ENCODE measurements at places on chromosomes 7 and 10.

GRCh38 chr10:130044067-130045061, 66.3 kb downstream of the C10orf143 start:
- no peak for DNase-seq

DNA sequence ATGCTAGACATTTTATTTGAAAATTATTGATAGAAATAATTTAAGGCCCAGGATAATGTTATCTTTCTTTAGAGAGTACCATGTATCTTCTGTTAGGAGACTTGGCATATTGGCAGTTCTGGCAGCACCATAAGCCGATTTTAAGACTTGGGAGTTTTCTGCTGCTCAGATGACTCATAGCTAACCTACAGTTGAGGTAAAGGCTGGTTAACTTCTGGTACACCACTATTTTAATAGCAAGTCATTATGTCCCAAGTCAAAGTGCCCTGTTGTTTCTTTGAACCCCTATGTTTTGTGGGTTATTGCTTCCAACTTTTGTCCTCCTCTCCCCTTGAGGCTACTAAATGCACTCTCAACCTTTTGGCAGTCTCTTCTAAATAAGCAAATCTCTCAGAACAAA, 25.2 kb downstream of the ATRNL1 start:
- DNase-seq = no peak

DNA sequence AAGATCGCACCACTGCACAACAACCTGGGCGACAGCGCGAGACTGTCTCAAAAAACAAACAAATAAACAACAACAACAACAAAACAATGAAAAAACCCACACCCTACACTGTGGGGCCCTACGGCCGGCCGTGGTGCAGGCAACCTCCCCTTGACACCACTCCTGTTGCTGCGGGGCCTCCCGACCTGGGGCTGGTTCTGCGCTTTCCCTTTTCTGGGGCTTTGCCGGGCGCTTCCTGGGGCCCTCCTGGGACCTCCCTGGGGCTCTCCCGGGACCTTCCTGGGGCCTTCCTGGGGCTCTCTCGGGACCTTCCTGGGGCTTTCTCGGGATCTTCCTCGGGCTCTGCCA, 46.6 kb downstream of the INSIG1 start:
- no peak for DNase-seq

GRCh38 chr10:133489816-133490588, 36.3 kb downstream of the SCART1 start:
- no peak for DNase-seq

- no peak for DNase-seq
These were observed 525.2 kb downstream of the GLRX3 start for GRCh38 chr10:130661419-130661818.

GRCh38 chr10:61097026-61097425, 153.0 kb upstream of the RHOBTB1 start:
- DNase-seq = no peak

DNA sequence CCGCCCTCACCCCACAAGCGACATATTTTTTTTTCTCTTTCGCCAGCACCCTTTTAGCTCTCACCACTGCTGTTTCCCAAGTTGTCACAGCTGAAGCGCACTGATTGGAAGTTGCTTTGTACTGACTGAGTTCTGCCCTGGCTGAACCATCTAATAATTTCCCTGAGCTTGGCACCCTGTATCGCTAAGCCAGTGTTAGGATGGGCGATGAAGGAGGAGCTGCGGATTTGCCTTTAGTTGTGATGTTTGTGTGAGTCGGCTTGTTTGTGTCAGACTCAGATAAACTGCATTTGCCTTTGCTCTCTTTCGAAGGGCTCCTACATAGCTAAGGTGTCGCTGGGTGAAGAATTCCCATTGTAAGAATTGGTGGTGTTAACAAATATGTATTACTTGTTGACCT, 1.3 kb upstream of the ATXN7L1 start:
- no peak for DNase-seq

- DNase-seq = peak; percentile 81
These were observed 21.6 kb upstream of the GIMAP8 start for GRCh38 chr7:150428671-150429451.

GRCh38 chr7:135650831-135651573, 11.3 kb upstream of the STMP1 start:
- no peak for DNase-seq

GRCh38 chr10:75826846-75827245, 395.4 kb downstream of the LRMDA start:
- DNase-seq = no peak

DNA sequence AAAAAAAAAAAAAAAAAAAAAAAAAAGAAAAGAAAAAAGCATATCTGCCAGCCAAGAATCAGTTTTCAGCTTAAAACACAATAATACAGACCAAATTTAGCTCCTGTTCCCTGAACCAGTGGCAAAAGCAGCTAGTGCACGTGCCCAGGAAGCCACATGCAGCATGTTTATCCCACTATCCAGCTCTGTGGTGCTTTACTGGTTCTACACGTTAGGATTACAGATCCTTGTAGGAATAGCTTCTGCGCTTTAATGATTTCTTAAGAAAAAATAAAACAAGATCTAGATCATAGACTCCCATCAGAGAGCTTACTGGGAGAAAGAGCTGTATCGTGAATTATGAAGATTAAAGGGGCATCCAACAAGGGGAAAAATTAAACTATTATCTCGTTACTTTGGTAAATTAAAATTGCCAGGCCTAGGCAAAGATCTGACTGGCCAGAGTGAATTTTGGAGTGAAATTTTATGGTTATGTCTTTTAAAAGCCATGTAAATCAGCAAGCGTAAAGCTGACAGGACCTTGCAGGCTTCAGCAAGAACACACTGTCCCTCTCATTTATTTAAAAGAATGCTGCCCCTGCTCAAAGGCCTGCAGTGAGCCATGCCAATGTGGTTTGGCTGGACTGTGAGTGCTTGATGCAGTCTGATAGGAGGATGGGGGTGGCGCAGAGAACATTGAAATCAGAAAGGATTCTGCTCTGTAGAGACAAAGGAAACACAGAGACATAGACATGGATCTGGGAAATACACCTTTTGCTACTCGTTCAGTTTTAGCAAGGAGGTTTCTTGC, 177.3 kb upstream of the PHYHIPL start:
- no peak for DNase-seq

DNA sequence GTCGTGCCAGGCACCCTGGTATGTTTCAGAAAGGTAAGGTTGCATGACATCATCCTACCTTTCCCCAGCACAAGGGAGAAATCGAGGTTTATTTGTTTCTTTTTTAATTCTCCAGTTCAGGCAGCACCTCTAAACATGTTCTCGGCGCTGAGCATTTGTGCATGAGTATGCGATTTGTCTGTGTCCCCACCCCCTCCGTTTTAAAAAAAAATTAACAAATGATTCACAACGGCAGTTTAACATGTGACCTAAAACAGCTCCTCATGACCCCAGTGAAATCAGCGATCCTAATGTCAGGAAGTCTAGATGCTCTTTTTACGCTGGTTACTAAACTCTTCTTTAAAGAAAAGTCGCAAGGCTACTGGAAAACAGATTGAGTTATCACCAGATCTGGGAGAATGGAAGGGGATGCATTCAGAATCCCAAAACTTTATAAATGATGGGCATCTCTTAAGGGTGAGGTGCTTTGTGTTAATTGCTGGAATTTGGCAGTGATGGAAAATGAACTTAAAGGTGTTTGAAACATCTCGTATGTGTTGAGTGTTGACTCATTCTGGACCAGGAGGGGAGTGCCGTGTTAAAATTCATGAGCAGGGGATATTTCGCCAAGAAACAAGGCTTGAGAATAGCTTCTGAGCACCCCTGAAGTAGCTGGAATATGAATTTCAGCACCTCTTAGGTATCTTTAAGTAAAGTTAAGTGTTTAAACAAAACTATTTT, 106.8 kb upstream of the PDCD4 start:
- DNase-seq = no peak

DNA sequence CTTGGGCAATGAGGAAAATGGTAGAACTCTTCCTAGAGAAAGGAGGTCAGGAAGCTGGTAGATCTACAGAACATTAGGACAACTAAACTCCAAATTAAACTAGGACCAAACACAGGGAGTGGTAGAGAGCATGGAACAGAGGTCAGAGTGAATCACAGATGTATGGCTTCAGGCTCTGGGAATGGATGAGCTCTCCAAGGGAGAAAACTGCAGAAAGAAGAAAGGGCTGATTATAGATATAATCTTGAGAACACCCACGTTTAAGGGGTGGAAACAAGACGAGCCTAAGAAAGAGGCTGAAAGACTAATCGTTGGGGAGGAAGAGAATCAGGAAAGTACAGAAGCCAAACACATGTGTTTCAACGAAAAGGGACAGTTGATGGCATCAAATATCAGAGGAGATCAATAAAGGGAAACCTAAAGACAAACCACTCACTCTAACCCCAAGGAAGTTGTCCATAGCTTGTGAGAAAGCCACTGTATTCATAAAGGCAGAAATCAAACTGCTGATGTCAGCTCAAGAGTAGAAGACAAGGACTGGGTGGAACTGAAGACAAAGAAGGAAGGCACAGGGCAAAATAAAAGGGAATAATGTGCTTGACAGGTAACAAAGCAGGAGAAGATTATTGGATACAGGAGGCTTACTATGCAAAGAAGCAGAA, 41.4 kb downstream of the NUDCD3 start:
- no peak for DNase-seq

GRCh38 chr7:140390466-140391190, 7.7 kb downstream of the SLC37A3 start:
- peak; percentile 11 for DNase-seq

DNA sequence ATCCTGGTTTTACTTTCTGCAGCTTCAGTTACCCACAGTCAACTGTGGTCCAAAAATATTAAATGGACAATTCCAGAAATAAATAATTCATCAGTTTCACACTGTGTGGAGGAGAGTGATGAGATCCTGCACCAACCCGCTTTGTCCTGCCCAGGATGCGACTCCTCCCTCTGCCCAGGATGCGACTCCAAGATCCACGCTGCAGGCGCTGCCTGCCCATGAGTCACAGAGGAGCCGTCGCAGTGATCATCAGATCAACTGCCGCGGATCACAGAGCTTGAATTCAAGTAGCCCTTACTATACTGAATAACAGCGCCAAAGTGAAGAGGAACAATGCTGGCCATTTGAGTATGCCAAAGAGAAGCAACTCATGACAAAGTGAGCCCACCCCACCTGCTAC, 61.5 kb downstream of the GRB10 start:
- no peak for DNase-seq

GRCh38 chr10:87991946-87992345, 128.5 kb downstream of the PTEN start:
- DNase-seq = no peak

- DNase-seq = peak; percentile 13
These were observed 263.2 kb downstream of the POU6F2 start for GRCh38 chr7:39240864-39241263.

DNA sequence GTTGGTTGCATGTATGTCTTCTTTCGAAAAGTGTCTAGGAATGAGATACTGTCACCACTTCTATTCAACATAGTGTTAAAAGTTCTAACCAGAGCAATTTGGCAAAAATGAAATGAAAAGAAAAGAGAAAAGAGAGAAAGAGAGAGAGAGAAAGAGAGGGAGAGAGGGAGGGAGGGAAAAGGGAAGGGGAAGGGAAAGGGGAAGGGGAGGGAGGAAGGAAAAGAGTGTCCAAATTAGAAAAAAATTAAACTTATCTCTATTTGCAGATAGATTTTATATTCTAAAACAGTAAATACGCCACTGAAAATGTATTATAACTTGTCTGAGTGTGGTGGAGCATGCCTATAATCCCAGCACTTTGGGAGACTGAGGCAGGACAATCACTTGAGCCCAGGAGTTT, 16.2 kb downstream of the DDX56 start:
- no peak for DNase-seq

GRCh38 chr10:113226399-113226798, 276.4 kb downstream of the TCF7L2 start:
- no peak for DNase-seq

Data from SJCRH30 (cell line).